ENCODE measurements at places on chromosomes 2 and 18.

GRCh38 chr2:216415541-216415940 lies 3.3 kb downstream of the SMARCAL1 start:
- DNase-seq = no peak

GRCh38 chr2:181126311-181126868 lies 146.0 kb downstream of the UBE2E3 start:
- no peak for DNase-seq

- peak; percentile 63 for DNase-seq
Measured at GRCh38 chr2:197052356-197052755, 125.8 kb upstream of the PGAP1 start.

GRCh38 chr2:240791821-240792628 lies 28.0 kb downstream of the KIF1A start:
- no peak for DNase-seq

DNA sequence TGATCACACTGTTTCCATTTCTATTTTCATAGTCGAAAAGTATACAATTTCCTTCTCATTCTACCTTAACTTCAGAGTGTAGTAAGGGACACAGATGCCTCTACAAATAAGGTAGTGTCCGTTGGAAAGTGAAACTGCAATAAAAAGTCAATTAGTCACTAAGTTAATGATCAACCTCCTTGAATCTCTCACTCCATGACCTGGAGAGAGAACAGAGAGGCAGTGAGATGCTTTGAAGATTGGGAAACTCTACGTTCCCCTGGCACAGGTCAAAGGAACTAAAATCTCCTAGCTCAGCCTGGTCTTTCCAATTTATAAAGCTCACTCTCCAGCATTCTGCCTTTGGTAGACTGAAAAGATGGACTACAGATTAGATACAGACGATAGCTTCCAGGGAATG lies 153.8 kb upstream of the ACAA2 start:
- no peak for DNase-seq

GRCh38 chr2:45912109-45912508 lies 260.6 kb downstream of the PRKCE start:
- no peak for DNase-seq

GRCh38 chr2:230944123-230944653 lies 19.1 kb upstream of the GPR55 start:
- no peak for DNase-seq

GRCh38 chr2:104871972-104872865 lies 18.3 kb downstream of the POU3F3 start:
- DNase-seq = no peak

GRCh38 chr2:236679884-236680860 lies 110.5 kb downstream of the ACKR3 start:
- no peak for DNase-seq

- DNase-seq = no peak
Measured at GRCh38 chr2:217658806-217659205, 344.0 kb downstream of the TNS1 start.

DNA sequence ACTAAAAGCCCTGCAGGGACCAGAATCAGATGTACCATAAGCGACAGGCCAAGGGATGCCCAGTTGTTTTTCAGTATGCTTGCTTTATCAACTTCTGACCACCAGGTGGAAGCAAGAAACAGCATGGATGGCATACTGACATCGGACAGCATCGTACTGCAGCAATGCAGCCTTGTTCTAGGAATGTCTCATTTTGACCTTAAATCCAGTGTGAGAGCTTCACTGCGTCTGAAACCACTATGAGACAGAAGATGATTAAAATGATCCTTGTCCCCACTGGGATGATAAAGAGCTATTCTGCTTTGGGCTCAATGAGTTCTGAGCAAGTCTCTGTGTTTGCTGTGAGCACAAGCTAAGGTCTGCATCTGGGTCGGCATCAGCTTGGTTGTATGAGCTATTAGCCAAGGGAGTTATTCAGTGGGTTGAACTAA lies 54.3 kb downstream of the CDK15 start:
- DNase-seq = peak; percentile 14

All from GF-D8 (cell line).